ENCODE measurements at places on chromosomes 12 and 14.

- peak; percentile 59 for ATAC-seq
Measured at GRCh38 chr14:23119363-23120327, 590 bp upstream of the CEBPE start.

GRCh38 chr12:43292699-43293098 lies 259.3 kb downstream of the ADAMTS20 start:
- no peak for ATAC-seq

- no peak for ATAC-seq
Measured at GRCh38 chr14:103267226-103267910, 66.7 kb upstream of the EIF5 start.

DNA sequence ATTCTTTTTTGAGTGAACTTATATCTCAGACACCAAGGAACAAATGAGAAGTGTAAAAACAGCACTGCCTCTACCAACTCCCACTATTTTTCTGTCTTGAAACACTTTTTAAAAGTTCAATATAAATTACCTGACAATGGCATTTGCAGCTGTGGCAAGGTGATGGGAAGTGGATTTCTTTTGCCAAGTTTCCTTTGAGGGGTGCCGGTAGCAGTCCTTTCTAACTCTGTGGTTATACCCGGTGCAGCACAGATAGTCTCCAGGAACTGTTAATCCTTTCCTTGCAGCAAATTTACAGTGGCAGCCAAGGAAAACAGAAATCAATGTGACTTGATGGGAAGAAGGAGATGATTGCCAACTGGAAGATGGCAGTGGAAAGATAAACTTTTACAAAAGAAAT lies 243.7 kb downstream of the BCAT1 start:
- no peak for ATAC-seq

DNA sequence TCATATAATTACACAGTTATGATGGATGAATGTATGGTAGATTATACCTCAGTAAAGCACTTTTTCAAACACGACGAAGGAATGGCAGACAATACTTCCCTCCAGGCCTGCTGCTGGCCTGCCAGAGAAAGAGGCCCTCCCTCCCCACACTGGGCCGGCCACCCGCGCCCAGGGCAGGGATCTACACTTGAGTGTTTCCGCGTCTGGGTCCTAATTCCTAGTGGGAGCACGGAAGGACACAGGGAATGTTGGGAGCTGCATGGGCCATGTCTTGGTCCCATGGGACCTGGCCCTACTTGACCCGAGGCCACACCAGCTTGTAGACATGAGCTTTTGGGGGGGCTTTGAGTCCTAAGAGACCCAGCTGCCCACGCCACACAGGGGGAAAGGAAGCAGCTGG lies 52.0 kb downstream of the STX2 start:
- ATAC-seq, result peak; percentile 8

- peak; percentile 99 for ATAC-seq
Measured at GRCh38 chr12:43805860-43806736, at the start of gene TWF1. Gene TWF1, minus strand, starts transcription at chr12:43806317. Its CDS starts 72 bp downstream, at chr12:43806245.

DNA sequence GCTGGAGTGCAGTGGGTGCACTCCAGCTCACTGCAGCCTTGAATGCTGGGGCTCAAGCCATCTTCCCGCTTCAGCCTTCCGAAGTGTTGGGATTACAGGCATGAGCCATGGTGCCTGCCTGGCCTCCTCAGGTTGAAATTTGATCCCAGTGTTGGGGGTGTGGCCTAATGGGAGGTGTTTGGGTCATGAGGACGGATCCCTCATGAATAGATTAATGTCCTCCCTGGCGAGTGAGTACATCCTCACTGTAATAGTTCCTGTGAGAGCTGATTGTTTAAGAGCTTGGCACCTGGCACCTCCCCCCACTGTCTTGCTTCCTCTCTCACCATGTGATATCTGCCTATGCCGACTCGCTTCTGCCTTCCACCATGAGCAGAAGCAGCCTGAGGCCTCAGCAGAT lies 84.7 kb downstream of the TSPAN9 start:
- ATAC-seq, result no peak

DNA sequence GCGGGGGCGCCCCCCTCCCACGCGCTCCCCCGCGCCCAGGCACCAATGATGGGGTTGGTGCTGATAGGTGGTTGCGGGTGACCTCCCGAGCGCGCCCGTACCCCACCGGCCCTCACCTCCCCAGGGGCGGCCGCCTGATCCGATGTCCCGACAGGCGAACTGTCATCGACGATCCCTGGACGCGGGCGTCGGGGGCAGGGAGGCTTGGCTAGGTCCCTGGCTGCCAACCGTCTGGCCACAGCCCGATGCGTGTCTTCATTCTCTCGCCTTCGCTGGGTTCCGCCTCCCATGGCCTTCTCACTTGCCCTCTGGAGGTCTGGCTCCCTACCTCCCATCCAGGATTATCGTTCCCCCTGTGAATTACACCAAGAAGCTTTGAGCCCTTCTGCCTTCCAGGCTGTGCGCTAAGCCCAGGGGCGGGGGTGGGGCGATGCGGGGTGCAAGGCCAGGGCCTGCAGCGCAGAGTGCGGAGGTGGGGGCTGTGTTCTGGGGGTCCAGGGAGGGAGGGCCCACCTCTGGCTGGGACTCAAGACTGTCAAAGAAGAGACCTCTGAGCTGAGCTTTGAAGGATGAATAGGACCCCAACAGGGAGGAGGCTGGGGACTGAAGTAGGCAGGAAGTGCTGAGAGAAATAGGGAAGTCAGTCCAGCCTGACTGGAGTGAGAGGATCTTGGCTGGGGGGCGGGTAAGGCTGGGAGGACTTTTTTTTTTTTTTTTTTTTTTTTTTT lies 7.7 kb upstream of the RACGAP1 start:
- ATAC-seq, result peak; percentile 55

- ATAC-seq, result no peak
Measured at GRCh38 chr12:100024974-100025555, 40.3 kb upstream of the ANKS1B start.

All from stimulated activated memory B cell treated with anti-CD40 and anti-IgM and Interleukin-4, amounts not matched to agents 10 μg/mL and 1 μg/mL and 100 μg/mL, for 72 hours (primary cell).